ENCODE measurements at places on chromosomes 16 and 17. TPM values are rescaled to one million over a fixed set of nuclear protein-coding genes. Genes with fewer than 3 reads are reported as not detected.
A peak's percentile ranks its signal among the peaks of the same experiment; 100 is the strongest.

Gene KRT28
- not detected for total RNA-seq

GRCh38 chr17:79593636-79594035 is 17.2 kb downstream of the RBFOX3 start:
- H3K27me3 ChIP-seq = peaks cover 44% of the 10 kb centered on the region
- no peak for DNase-seq
- H3K4me1 ChIP-seq = no peaks in the 10 kb centered on the region
- H3K27ac ChIP-seq = no peak overlapping the region
- no peaks in the 10 kb centered on the region for H3K36me3 ChIP-seq

DNA sequence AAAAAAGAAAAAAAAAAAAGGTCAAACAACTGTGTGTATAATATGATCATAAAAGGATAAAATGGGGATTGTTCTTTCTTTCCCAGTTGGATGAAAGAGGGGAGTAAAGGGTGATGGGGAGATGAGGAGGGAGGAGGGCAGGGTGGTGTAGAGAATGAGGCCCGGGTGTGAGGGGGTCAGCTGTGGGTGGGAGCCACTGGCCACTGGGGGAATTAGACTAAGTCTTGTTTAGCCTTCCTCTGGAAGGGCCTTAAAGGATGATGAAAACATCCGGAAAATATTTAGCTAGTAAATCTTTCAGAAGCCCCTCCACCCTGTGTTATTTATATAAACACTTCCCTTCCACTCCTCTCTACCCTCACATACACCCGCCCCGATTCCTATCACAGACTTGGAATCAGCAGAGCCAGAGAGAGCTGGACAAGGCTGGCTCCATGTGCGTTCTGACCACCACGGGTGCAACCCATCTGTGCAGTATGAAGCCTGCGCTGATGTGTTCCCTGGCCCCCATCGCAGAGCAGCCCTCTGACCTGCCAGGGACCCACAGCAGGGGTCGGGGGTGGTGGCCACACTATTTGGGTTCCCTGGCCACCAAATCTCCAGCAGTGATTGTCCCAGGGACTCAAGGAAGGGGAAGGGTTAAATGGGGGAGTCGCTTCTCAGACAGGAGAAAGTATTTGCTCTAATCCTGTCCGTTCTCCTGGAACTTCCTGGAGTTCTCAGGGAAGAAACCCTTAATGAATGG is 72.7 kb downstream of the GAS7 start:
- peaks cover 16% of the 10 kb centered on the region for H3K27me3 ChIP-seq
- H3K4me1 ChIP-seq = peaks cover 33% of the 10 kb centered on the region
- H3K27ac ChIP-seq = no peak overlapping the region
- H3K36me3 ChIP-seq = no peaks in the 10 kb centered on the region

Gene HBM
- total RNA-seq = not detected

GRCh38 chr16:3513892-3514583 is 13.2 kb downstream of the CLUAP1 start:
- peaks cover 22% of the 10 kb centered on the region for H3K36me3 ChIP-seq
- H3K4me1 ChIP-seq = peaks cover 5% of the 10 kb centered on the region
- no peak overlapping the region for H3K4me3 ChIP-seq
- H3K27ac ChIP-seq = no peak overlapping the region

DNA sequence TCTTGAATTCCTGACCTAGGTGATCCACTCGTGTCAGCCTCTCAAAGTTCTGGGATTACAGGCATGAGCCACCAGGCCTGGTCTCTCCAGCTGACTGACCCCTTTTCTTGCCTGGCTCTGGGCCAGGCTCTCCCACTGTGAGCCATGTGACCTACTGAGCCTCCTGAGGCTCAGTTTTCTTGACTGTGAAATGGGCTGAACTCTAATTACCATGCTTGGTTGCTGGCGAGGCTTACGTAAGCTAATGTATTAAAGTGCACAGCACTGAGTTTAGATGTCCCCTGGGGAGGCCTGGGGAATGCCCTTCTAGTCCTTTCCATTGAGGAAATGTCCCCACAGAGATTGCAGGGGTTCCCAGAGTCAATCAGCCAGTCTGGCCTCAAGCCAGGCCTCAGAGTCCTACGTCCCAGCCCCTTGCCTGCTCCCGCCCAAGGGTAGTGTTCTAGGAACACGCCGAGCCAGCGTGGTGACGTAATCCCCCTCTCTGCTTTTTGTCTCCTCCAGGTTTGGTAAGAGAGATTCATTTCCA is 45.8 kb upstream of the LGALS9 start:
- H3K4me1 ChIP-seq = no peaks in the 10 kb centered on the region
- DNase-seq = no peak
- peaks cover 18% of the 10 kb centered on the region for H3K36me3 ChIP-seq
- H3K27ac ChIP-seq = peak overlapping the region; percentile 36
- H3K4me3 ChIP-seq = no peak overlapping the region

Gene CA4
- 11.4 TPM for total RNA-seq

Gene ABAT
- 21.1 TPM for total RNA-seq

Gene TBKBP1
- total RNA-seq = 19.7 TPM

- peaks cover 17% of the 10 kb centered on the region for H3K36me3 ChIP-seq
- H3K4me3 ChIP-seq = peak overlapping the region; percentile 66
- H3K4me1 ChIP-seq = peaks cover 72% of the 10 kb centered on the region
Observed at GRCh38 chr17:72462407-72462806, 341.6 kb downstream of the SOX9 start.

GRCh38 chr17:40538019-40538935 is 27.0 kb downstream of the CCR7 start:
- peaks cover 44% of the 10 kb centered on the region for H3K4me1 ChIP-seq
- no peak for DNase-seq
- H3K4me3 ChIP-seq = no peak overlapping the region
- H3K36me3 ChIP-seq = no peaks in the 10 kb centered on the region

Gene CNTNAP1
- total RNA-seq = 17.8 TPM

Data from type B pancreatic cell (in vitro differentiated cells).